ENCODE measurements at places on chromosomes 1 and 21. TPM values are rescaled to one million over a fixed set of nuclear protein-coding genes. Genes with fewer than 3 reads are reported as not detected.

Gene MYOG
- total RNA-seq = 15.7 TPM

Gene LDLRAD1
- not detected for total RNA-seq

Gene LIN9
- 4.6 TPM for total RNA-seq

Gene RBP7
- total RNA-seq = 0.92 TPM

Gene ANKRD13C
- 20.9 TPM for total RNA-seq

Gene TXLNA
- total RNA-seq = 65.3 TPM

Gene MPZ
- 2.6 TPM for total RNA-seq

GRCh38 chr1:234288946-234289345 lies 84.3 kb upstream of the COA6 start:
- no peak overlapping the region for H3K4me3 ChIP-seq
- no peak overlapping the region for H3K27ac ChIP-seq
- DNase-seq = no peak
- H3K4me1 ChIP-seq = no peaks in the 10 kb centered on the region
- H3K27me3 ChIP-seq = peaks cover 3% of the 10 kb centered on the region
- peaks cover 8% of the 10 kb centered on the region for H3K36me3 ChIP-seq

DNA sequence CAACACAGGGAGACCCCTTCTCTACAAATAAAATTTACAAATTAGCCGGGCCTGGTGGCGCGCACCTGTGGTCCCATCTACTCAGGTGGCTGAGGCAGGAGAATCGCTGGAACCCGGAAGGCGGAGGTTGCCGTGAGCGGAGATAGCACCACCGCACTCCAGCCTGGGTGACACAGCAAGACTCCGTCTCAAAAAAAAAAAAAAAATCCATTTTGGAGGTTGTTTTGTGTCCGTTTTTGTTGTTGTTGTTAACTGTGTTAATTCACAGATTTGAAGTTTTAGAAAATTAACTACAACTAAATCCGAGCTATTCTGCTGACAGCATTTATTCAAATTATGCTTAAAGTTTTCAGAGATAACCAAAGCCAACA lies 618 bp downstream of the CLCC1 start:
- H3K36me3 ChIP-seq = no peaks in the 10 kb centered on the region
- no peak for DNase-seq
- peak overlapping the region; percentile 42 for H3K27ac ChIP-seq
- H3K4me3 ChIP-seq = peak overlapping the region; percentile 91

GRCh38 chr1:164477343-164477742 lies 81.6 kb upstream of the PBX1 start:
- H3K27ac ChIP-seq = no peak overlapping the region
- H3K4me1 ChIP-seq = no peaks in the 10 kb centered on the region
- H3K36me3 ChIP-seq = no peaks in the 10 kb centered on the region
- DNase-seq = no peak
- H3K27me3 ChIP-seq = no peaks in the 10 kb centered on the region
- no peak overlapping the region for H3K4me3 ChIP-seq

- peaks cover 11% of the 10 kb centered on the region for H3K4me1 ChIP-seq
- no peak overlapping the region for H3K27ac ChIP-seq
- H3K4me3 ChIP-seq = no peak overlapping the region
- no peak for DNase-seq
- H3K27me3 ChIP-seq = peaks cover 3% of the 10 kb centered on the region
- H3K36me3 ChIP-seq = no peaks in the 10 kb centered on the region
These were observed 270.7 kb upstream of the RUNX1 start for GRCh38 chr21:35319684-35320283.

DNA sequence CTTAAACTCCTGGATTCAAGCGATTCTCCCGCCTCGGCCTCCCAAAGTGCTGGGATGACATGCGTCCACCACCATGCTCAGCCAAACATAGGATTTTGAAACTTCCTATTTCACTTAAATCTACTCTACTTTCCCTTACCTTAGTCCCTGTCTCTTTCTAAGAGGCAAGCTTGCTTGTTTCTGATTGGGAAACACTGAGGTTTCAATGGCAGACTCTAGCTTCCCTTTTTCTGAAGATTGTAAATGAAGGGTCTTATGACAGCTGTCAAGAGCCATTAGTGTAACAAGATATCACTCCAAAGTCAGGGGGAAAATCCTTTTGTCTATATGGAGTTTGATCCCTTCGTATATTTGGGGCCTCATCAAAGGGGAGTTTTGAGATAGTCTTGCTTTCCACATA lies 23.5 kb upstream of the LMO4 start:
- DNase-seq = no peak
- no peak overlapping the region for H3K4me3 ChIP-seq
- no peaks in the 10 kb centered on the region for H3K27me3 ChIP-seq

GRCh38 chr1:234836045-234836681 lies 226.2 kb upstream of the IRF2BP2 start:
- no peaks in the 10 kb centered on the region for H3K36me3 ChIP-seq
- peaks cover 7% of the 10 kb centered on the region for H3K4me1 ChIP-seq
- H3K27ac ChIP-seq = no peak overlapping the region
- H3K27me3 ChIP-seq = no peaks in the 10 kb centered on the region

- no peak for DNase-seq
- no peak overlapping the region for H3K4me3 ChIP-seq
- H3K36me3 ChIP-seq = no peaks in the 10 kb centered on the region
- no peaks in the 10 kb centered on the region for H3K4me1 ChIP-seq
These were observed 286.6 kb upstream of the ZP4 start for GRCh38 chr1:238177351-238177750.

- H3K4me1 ChIP-seq = no peaks in the 10 kb centered on the region
- H3K27me3 ChIP-seq = no peaks in the 10 kb centered on the region
- H3K4me3 ChIP-seq = no peak overlapping the region
These were observed 10.7 kb downstream of the ATP1A4 start for GRCh38 chr1:160161965-160162705.

GRCh38 chr1:168324745-168325425 lies 44.2 kb downstream of the TBX19 start:
- H3K36me3 ChIP-seq = no peaks in the 10 kb centered on the region
- DNase-seq = no peak
- H3K27ac ChIP-seq = no peak overlapping the region
- no peak overlapping the region for H3K4me3 ChIP-seq
- H3K27me3 ChIP-seq = peaks cover 1% of the 10 kb centered on the region

- H3K27me3 ChIP-seq = peaks cover 8% of the 10 kb centered on the region
- peaks cover 5% of the 10 kb centered on the region for H3K4me1 ChIP-seq
- no peak overlapping the region for H3K4me3 ChIP-seq
- H3K27ac ChIP-seq = no peak overlapping the region
These were observed 3.9 kb upstream of the COL18A1 start for GRCh38 chr21:45401054-45401518.

DNA sequence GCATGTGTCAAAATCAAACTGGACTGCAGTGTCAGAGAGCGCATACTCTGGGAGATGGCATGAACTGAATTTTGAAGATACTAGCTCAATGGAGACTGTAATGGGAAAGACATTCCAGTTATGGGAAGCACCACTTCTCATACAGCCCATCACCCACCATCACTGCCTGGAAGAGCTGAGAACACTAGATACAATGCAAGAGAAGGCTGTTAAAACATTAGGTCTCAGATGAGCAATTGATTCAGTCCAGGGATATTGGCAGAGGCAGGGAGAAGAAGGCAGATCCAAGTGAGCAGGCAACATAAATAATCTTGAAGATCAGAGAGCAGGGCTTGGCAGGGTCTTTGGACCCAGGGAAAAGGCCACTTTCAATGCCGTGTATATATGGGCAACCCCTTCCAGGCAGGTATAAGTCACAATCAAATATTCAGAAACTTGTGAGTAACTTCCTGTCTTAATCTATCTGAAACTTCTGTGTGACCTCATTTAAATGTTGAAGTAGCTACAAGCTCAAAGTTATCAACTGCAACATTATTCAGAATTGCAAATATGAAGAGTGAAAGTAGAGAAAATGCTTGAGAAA lies 290.3 kb upstream of the SGIP1 start:
- H3K4me1 ChIP-seq = peaks cover 9% of the 10 kb centered on the region
- H3K4me3 ChIP-seq = no peak overlapping the region
- no peaks in the 10 kb centered on the region for H3K27me3 ChIP-seq
- no peaks in the 10 kb centered on the region for H3K36me3 ChIP-seq
- no peak overlapping the region for H3K27ac ChIP-seq

DNA sequence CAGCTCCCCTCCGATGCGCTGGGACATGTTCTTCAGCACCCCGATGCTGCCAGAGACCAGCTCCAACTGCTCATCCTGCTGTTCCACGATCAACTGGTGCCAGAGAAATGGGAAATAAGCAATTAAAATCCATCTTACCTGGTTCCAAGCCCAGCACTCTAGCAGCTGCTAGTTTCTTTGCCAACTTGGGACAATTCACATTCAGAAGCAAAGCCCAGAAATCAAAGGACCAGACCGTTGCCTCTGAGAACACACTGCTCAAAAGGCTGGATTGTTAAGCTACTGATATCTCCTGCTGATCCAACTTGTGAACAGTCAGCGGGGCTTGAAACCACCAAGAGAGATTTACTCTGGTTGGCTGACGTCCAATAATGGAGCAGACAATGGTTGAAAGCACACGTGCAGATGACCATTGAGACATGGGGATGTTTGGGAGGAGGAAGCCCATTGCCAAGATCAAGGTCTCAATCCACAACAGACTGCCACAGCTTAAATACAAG lies 34.4 kb downstream of the STX6 start:
- H3K4me1 ChIP-seq = peaks cover 3% of the 10 kb centered on the region
- no peak overlapping the region for H3K4me3 ChIP-seq
- peaks cover 56% of the 10 kb centered on the region for H3K36me3 ChIP-seq
- H3K27me3 ChIP-seq = peaks cover 2% of the 10 kb centered on the region

- no peaks in the 10 kb centered on the region for H3K27me3 ChIP-seq
- DNase-seq = no peak
- H3K4me1 ChIP-seq = no peaks in the 10 kb centered on the region
- no peak overlapping the region for H3K4me3 ChIP-seq
These were observed 76.4 kb upstream of the MAN1A2 start for GRCh38 chr1:117290890-117291289.

DNA sequence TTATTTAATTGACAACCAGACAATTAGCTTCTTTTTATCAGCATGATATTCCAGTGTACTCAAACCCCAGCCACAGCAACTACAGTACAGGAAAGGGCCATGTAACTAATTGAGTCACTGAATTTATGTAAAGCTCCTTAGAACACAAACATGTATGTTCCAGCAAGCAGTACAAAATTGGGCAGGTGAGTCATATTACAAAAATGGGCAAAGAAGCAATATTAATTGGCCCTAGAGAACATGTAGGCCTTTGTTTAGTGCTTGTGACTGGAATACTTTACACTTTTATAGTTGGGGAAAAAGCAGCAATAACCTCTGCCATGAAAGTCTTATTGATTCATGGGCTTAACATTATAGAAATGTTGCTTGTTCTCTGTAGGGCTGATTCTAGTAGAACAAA lies 31.8 kb downstream of the CLEC20A start:
- no peak for DNase-seq
- no peak overlapping the region for H3K4me3 ChIP-seq
- peaks cover 4% of the 10 kb centered on the region for H3K27me3 ChIP-seq

GRCh38 chr21:36547464-36547863 lies 67.5 kb upstream of the CLDN14 start:
- peaks cover 7% of the 10 kb centered on the region for H3K4me1 ChIP-seq
- peaks cover 1% of the 10 kb centered on the region for H3K27me3 ChIP-seq
- no peaks in the 10 kb centered on the region for H3K36me3 ChIP-seq
- no peak overlapping the region for H3K27ac ChIP-seq

DNA sequence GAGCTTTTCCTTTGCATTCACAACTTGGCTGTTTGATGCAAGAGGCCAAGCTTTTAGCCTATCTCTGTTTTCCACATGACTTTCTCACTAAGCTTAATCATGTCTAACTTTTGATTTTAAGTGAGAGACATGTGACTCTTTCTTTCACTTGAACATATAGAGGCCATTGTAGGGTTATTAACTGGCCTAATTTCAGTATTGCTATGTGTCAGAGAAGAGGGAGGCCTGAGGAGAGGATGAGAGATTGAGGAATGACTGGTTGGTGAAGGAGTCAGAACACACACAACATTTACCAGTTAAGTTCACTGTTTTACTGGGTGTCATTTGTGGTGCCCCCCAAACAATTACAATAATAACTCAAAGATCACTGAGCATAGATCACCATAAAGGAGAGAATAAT lies 193.5 kb downstream of the CYYR1 start:
- H3K27ac ChIP-seq = no peak overlapping the region
- peaks cover 3% of the 10 kb centered on the region for H3K4me1 ChIP-seq
- H3K27me3 ChIP-seq = peaks cover 2% of the 10 kb centered on the region
- H3K36me3 ChIP-seq = no peaks in the 10 kb centered on the region

- H3K4me3 ChIP-seq = no peak overlapping the region
- peaks cover 14% of the 10 kb centered on the region for H3K4me1 ChIP-seq
- DNase-seq = no peak
These were observed 47.2 kb downstream of the TBX15 start for GRCh38 chr1:118940957-118941356.

DNA sequence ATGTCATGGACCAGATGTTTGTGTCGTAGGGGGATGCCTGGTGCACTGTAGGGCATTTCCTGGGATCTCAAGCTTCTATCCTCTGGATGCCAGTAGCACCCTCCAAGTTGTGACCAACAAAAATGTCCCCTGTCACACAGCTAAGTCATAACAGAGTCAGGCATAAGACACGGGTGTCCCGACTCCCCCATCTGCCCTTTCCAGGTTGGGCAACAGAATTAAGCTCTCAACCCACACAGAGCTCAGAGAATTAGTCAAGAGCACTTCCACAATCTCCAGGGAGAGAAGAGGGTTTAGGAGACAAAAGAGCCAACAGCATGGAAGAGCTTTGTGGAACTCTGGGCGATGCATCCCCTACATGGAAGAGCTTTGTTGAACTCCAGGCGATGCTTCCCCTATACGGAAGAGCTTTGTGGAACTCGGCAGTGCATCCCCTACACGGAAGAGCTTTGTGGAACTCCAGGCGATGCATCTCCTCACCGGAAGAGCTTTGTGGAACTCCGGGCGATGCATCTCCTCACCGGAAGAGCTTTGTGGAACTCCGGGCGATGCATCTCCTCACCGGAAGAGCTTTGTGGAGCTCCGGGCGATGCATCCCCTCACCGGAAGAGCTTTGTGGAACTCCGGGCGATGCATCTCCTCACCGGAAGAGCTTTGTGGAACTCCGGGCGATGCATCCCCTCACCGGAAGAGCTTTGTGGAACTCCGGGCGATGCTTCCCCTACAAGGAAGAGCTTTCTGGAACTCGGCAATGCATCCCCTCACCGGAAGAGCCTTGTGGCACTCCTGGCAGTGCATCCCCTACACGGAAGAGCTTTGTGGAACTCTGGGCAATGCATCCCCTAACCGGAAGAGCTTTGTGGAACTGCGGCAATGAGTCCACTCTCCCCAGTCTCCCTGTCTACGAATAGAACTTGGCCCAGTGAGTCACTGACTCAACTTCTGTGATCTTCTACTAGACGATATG lies 422.7 kb downstream of the KIF26B start:
- no peak overlapping the region for H3K4me3 ChIP-seq
- no peak for DNase-seq
- no peaks in the 10 kb centered on the region for H3K36me3 ChIP-seq
- H3K27me3 ChIP-seq = peaks cover 8% of the 10 kb centered on the region
- peaks cover 31% of the 10 kb centered on the region for H3K4me1 ChIP-seq

- peaks cover 4% of the 10 kb centered on the region for H3K27me3 ChIP-seq
- H3K27ac ChIP-seq = no peak overlapping the region
- no peaks in the 10 kb centered on the region for H3K36me3 ChIP-seq
- no peak overlapping the region for H3K4me3 ChIP-seq
- DNase-seq = no peak
These were observed 122.9 kb upstream of the DAB1 start for GRCh38 chr1:57546549-57547330.
